CD4-positive, alpha-beta T cell (primary cell): ENCODE measurements at places on chromosomes 6 and 20.
A peak's percentile ranks its signal among the peaks of the same experiment; 100 is the strongest.

GRCh38 chr20:63132131-63132714 is 83.7 kb downstream of the YTHDF1 start:
- no peaks in the 10 kb centered on the region for H3K4me1 ChIP-seq
- no peak overlapping the region for H3K27ac ChIP-seq
- no peak for DNase-seq

DNA sequence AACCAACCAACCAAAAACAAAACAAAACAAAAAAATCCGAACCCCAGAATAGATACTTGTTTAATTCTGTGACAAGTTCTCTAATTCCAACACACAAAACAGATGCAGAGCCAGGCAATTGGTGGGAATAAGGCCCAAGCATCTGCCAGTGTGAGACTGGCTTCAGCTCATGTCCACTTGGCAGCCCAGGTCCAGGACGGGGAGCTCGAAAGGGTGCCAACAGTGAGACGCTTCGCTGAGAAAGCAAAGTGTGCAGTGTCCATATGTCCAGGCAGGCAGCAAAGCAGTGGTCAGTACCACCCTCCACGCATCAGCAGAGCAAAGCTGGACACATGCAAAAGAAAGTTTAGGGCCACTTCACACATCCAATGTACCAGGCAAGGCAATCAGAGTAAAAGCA is 102.9 kb downstream of the RALGAPA2 start:
- no peak for DNase-seq
- H3K27ac ChIP-seq, result no peak overlapping the region
- no peak overlapping the region for H3K4me3 ChIP-seq
- H3K36me3 ChIP-seq, result peaks cover 36% of the 10 kb centered on the region
- no peaks in the 10 kb centered on the region for H3K27me3 ChIP-seq

DNA sequence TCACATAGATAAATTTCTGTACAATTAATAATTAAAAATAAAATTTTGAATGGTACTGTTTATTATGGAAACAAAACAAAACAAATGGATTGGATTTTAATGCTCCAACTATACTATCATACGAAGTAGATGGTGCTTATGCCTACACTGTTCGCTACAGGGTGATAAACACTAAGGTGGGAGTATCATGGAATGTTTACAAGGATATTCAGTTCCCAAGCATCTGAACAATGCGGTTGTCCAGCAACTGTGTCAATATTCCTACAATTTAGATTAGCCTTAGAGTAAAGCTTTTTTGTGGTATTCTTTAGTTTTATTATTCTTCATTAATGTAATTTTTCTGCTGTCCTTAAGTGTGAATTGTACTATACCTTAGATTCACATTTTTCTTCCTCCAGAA is 105.1 kb downstream of the MMS22L start:
- H3K4me1 ChIP-seq, result no peaks in the 10 kb centered on the region
- no peak overlapping the region for H3K27ac ChIP-seq
- DNase-seq, result no peak
- no peaks in the 10 kb centered on the region for H3K27me3 ChIP-seq
- H3K36me3 ChIP-seq, result peaks cover 3% of the 10 kb centered on the region

- H3K4me1 ChIP-seq, result peaks cover 3% of the 10 kb centered on the region
- no peaks in the 10 kb centered on the region for H3K27me3 ChIP-seq
- no peak overlapping the region for H3K4me3 ChIP-seq
- no peak overlapping the region for H3K27ac ChIP-seq
- H3K36me3 ChIP-seq, result no peaks in the 10 kb centered on the region
- no peak for DNase-seq
Observed at GRCh38 chr6:122754191-122754731, 25.3 kb upstream of the FABP7 start.

DNA sequence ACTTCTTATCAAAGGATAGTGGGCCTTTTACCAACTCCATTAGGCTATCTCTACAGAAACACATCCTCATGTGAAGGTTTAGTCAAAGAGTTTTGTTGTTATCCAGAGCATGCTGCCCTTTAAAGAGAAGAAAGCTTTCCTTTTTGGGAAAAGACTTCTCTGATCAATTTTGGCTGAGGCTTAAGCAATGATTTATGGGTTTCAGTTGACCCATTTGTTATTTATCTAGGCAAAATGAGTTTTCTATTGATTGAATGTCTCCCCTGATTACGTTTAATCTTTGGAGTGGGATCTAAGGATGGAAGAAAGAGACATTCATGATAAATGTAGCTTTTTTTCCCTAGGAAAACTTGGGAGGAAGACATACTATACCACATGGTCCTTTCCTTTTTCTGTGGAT is 326.6 kb upstream of the JAG1 start:
- H3K4me3 ChIP-seq, result no peak overlapping the region
- no peak overlapping the region for H3K27ac ChIP-seq
- no peaks in the 10 kb centered on the region for H3K36me3 ChIP-seq
- H3K27me3 ChIP-seq, result no peaks in the 10 kb centered on the region
- H3K4me1 ChIP-seq, result no peaks in the 10 kb centered on the region

DNA sequence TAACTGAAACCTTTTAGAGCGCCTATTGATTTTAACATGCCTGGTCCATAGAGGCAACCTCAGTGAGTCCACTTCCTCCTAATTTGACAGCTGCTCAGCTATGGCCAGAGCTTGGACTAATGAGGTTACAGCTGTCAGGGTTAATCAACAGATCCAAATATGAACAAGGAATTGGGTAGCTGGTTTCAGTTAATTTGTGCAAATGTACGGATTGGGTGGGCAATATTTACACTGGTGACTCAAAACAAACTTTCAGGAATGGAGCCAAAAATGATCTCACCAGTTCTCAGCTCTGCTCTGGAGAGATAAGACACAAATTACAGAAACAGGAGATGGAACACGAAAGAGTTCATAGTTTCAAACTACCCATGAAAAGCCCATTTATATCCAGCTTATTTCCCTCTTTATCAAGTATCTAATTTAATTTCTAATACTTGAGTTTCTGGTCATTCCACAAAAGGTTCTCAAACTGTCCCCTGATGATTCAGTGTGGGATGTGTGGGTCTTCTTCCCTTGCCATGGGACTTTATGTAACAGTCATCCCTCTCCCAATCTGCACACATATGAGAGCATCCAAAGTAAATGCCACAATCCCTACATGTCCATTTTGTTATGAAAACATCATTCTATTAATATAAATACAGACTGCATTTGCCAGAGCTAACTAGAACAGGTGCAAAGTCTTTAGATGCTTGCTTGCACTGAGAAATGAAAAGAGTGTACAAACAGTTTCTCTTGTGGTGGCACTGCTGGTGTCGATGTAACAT is 149.9 kb downstream of the RPS12 start:
- H3K4me3 ChIP-seq, result no peak overlapping the region
- no peaks in the 10 kb centered on the region for H3K36me3 ChIP-seq
- H3K4me1 ChIP-seq, result no peaks in the 10 kb centered on the region
- DNase-seq, result no peak
- no peak overlapping the region for H3K27ac ChIP-seq

- H3K27ac ChIP-seq, result no peak overlapping the region
- no peak for DNase-seq
- no peaks in the 10 kb centered on the region for H3K36me3 ChIP-seq
- H3K27me3 ChIP-seq, result no peaks in the 10 kb centered on the region
Observed at GRCh38 chr6:167666571-167667203, 160.0 kb upstream of the AFDN start.

GRCh38 chr6:35370785-35371493 is 28.6 kb downstream of the PPARD start:
- H3K36me3 ChIP-seq, result no peaks in the 10 kb centered on the region
- no peak overlapping the region for H3K4me3 ChIP-seq
- peak overlapping the region; percentile 5 for H3K27ac ChIP-seq
- peak; percentile 48 for DNase-seq

DNA sequence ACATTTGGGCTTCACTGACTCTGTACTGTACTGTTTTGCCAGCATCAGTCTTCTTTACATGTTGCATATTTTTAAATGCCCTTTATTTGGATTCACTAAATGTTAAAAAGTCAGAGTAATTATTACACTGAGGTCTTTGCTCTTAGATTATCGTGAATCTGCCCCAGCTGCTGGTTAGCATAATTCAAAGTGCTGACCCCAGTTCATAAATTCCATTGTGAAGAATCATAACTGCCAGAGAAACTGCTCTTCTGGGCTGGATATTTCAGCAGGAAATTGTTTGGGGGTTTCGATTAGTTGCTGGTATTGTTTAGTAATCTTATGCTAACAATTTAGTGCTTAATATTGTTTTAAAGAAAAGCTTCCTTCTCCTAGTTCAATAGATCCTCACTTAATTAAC is 682.1 kb upstream of the MAP3K7 start:
- no peaks in the 10 kb centered on the region for H3K27me3 ChIP-seq
- H3K27ac ChIP-seq, result no peak overlapping the region
- H3K4me3 ChIP-seq, result no peak overlapping the region
- no peaks in the 10 kb centered on the region for H3K36me3 ChIP-seq
- DNase-seq, result no peak

GRCh38 chr6:17855381-17855780 is 132.1 kb downstream of the KIF13A start:
- DNase-seq, result no peak
- no peaks in the 10 kb centered on the region for H3K36me3 ChIP-seq
- no peaks in the 10 kb centered on the region for H3K4me1 ChIP-seq
- H3K27ac ChIP-seq, result no peak overlapping the region

DNA sequence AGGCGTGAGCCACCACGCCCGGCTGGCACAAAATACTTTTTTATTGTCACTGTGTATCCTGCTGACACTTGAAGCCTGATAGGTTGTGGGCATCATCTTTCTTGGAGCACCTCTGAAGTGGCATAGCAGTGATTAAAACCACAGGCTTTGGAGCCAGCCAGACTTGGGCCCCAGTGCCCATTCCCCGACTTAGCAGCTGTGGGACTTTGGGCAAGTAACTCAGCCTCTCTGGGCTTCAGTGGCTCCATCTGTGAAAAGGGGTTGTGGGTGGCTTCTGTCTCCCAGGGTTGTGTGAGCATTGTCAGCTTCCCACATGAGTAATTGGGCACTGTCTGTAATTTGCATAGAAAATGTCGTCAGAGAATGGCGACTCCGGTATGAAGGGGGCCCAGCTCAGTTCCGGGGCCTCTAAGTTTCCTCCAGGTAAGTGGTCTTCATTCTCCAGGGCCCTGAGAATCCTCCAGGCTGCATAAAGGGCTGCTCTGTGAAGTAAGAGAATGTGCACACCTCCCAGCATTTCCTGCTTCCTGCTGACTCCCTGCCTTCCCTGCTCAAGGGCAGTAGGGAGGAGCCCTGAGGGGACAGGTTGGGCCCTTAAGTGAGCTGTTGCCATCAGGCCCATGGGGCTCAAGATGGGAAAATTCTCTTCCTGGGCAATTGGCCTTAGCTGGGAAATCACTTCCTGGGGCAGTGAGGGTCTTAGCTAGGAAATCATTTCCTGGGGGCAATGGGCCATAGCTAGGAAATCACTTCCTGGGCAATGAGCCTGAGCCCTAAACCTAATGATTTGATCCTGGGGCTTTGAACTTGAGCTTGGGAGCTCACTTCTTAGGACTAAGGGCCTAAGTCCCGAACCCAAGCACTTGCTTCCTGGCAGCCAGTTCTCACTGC is 27.2 kb downstream of the ARHGAP40 start:
- no peak overlapping the region for H3K27ac ChIP-seq
- peaks cover 5% of the 10 kb centered on the region for H3K4me1 ChIP-seq
- DNase-seq, result no peak
- H3K27me3 ChIP-seq, result peaks cover 4% of the 10 kb centered on the region
- no peaks in the 10 kb centered on the region for H3K36me3 ChIP-seq

DNA sequence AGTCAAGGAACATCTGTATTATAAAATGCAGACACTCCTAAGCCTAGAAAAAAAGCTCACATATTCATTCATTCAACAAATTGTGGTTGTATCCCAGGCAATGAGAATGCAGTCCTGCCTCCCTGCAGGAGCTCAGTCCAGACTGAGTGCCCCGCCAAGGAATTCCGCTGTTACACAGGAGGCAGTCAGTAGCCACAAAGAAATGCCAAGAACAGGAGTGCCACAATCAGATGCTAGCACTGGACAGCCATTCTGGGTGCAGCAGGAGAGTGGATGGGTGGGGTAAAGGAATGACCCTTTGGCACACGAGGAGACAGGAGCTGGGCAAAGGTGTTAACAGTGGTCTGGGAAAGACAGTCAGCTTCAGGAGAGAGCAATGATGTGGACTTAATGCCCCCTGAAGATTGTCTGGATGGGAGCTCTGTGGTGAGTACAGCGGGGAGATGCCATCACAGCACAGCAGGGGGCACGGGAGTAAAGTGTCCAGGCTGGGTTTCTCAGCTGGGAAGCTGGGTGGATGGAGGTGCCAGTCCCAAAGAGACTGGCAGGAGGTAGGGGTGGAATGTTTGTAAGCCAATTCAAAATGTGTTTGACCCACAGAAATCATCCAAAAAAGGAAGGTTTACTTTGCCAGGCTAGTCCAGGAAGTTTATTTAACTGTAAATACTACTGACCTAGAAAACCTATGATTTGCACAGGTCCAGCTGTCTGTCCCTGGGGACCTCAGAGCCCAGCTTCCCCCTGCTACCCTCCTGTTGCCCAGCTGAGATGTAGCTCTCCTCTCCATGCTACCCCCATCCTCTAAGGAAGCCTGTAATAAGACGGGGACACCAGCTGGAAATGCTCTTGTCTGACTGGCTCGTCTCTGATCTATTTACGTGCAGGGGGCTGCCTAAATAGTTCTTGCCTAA is 84.1 kb downstream of the SLC23A2 start:
- H3K4me1 ChIP-seq, result peaks cover 8% of the 10 kb centered on the region
- peaks cover 2% of the 10 kb centered on the region for H3K36me3 ChIP-seq
- H3K27ac ChIP-seq, result no peak overlapping the region
- no peak for DNase-seq
- H3K27me3 ChIP-seq, result no peaks in the 10 kb centered on the region
